ENCODE measurements at places on chromosomes 4 and X.

- DNase-seq = peak; percentile 25
Measured at GRCh38 chr4:25180524-25181131, 20.4 kb upstream of the SEPSECS start.

GRCh38 chr4:126137782-126138170 is 823.0 kb downstream of the FAT4 start:
- DNase-seq = no peak

DNA sequence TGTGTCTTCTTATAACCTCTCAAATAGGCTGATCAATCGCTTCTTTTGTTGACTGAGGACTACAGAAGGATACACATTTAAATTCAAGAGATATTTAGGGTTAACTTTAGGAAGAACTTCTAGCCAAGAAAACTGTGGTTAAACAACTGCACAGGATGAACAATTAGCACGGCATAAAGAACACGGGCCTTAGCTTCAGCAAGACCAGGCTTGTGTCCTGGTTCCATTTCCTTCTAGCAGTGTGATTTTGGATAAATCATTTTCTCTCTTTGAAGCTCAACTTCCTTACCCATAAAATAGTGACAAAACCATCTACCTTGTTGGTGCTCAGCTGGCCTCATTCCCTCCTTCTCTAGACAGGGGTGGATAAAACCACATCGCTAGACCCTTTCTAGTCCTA is 117.6 kb downstream of the TSPAN5 start:
- DNase-seq = no peak

DNA sequence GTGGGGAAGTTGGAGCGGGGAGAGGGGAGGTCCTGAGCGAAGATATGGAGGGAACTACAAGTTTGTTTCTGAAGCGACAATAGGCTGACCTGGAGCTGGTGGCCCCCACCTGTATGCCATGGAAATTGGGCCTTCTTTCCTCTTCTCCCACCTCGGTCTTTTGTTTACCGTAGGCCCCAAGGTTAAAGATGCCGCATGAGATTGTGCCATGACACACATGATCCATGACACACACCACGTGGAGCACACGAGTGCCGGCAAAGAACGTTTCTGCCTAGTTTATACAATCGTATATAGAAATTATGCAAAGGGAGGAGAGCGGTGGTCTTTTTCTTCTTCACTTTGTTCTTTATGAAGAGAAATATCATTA is 408 bp downstream of the TMEM33 start:
- no peak for DNase-seq

DNA sequence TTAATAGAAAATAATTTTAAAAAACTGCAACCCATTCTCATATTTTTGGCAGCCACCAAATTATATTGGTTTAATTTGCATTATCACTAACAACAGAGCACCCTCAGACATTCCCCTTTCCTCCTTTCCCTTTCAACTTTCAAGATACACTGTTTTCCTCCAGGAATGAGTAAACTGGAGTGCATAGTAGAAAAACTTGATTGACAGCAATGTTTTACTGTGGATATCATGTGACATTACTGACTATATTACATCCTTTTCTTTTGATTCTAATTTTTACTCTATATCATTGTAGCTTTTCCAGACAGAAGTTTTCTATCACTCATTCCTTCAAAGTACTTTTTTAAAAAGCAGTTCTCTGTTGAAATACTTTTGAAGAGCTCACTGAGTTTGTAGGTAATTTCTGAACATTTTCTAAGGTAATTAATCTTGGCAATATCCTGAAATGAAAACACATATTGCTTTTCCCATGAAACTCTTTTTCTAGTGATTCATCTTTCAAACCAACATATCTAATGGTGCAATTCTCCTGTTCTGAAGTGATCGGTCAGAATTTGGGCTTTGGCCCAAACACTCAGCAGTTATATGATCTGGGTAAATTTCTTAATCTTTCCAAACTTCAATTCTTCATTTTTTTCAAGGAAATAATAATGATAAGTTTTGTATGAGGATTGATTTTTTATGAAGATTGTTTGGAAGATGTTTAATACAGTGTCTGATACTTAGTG is 920.4 kb upstream of the EPHA5 start:
- DNase-seq = no peak

DNA sequence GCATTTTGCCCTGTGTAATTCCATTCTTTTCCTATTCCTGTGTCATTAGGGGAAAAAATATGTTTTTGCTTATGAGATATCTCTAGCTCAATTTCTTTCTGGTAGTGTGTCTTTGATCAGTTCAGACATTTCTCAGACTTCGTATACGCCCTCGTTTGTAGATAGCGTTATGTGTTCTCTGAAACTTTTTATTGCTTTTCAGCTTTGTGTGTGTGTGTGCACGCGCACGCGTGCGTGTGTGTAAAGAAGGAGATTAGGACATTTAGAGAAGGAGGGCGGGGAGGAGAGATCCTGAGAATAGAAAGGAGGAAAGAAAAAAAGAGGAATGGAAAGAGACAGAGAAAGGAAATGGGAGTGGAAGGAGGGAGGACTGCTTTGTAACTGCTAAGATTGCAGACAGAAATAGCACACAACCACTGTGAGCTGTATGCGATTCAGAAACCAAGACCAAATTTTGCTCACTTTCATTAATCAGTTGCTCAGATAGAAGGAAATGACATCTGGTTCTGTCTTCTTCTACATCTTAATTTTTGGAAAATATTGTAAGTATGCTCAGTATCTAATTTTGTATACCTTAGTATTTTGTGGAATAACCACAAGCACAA is at the start of gene RXFP1:
TSS of gene RXFP1 (plus strand) at position 399 of the 605 bp plus-strand sequence. CDS start at position 494, 95 bp downstream.
- no peak for DNase-seq

DNA sequence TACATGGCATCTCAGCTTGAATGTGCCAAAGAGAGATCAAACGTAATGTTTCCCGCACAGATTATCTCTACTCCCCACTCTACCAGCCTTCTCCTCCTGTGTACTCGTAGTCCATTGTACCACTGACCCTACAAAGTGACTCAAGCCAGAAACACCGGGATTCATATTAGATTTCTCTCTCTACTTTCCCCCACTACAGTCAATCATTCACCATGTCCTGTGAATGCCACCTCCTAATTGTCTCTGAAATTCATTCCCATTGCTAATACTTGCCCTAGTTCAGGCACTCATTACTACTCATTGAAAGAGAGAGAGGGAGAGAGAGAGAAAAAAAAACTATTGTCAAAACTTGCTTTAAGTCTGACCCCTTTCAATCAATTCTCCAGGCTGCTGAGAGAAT is 78.2 kb upstream of the LHFPL1 start:
- no peak for DNase-seq

DNA sequence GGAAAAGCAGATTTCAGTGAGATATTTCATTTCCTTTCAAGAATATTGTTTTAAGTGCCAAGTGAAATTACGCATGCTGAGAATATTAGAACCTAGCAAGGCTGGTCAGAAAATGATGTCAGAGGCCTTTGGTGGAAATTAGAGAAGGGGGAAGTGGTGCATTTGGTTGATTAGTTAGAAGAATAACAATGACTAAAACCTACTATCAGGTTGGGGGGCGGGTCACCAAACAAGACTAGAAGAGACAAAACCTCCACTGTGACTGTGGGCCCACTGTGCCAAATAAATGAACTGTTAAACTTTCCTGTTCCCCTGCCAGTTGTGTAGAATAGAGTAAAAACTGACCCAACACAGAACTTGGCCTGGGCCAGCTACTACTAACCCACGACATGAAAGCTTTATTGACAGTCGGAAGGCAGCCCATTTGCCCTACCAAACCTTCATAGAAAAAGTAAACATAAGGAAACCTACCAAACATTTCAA is 2.9 kb downstream of the RAPGEF2 start:
- peak; percentile 50 for DNase-seq

DNA sequence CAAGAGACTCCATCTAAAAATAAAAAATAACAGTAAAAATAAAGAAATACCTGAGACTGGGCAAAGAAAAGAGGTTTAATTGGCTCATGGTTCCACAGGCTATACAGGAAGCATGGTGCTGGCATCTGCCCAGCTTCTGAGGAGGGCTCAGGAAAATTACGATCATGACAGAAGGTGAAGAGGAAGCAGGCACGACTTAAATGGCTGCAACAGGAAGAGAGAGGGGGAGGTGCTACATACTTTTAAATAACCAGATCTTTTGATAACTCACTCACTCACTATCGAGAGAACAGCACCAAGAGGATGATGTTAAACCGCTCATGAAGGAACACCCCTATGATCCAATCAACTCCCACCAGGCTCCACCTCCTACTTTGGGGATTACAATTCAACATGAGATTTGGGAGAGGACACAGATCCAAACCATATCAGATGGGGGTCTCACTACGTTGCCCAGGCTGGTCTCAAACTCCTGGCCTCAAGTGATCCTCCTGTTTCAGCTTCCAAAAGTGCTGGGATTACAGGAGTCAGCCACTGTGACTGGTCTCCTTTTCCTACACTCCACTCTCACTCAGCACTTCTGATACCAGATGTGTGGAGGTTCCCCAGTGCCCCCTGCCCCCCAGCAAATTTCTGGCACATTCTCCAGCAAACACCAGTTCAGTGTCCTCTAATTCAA is 11.9 kb upstream of the ZNF157 start:
- DNase-seq = no peak

- no peak for DNase-seq
Measured at GRCh38 chr4:101200561-101200960, 146.8 kb downstream of the PPP3CA start.

DNA sequence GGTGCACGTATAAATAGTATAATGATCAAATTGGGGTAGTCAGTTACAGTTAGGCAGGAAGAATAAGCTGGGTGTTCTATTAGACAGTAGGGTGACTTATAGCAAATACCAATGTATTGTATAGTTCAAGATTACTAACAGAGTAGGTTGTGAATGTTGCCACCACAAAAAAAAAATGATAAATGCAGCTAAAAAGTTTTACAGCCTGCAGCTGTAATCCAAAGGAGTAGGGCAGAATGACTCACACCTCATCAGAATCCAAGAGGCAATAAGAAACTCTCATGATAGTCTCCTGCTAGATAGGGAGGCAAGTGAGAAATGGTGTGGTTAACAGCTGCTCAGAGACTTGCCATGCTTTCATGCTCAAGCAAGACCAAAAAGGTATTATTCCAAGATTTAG is 19.6 kb upstream of the TCEAL4 start:
- DNase-seq = no peak

- no peak for DNase-seq
Measured at GRCh38 chr4:103026868-103027267, 7.4 kb upstream of the SLC9B1 start.

DNA sequence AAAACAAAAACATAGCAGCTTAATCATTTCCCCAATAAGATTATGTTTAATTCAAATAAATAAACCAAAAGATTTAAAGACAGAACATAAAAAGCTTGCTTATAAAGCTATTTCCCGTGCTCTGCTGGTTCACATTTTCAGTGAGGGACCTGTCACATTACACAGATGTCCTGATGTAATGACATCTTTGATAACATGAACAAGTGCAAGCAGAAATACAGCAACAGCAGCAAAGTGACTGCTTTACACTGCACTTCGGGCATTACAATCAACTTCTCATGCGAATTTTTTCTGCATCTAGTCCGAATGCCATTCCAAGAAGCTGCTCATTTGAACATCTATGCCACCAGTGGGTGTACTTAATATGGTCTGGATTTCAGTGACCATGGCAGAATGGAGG is 940.3 kb upstream of the IGFBP7 start:
- no peak for DNase-seq

- no peak for DNase-seq
Measured at GRCh38 chrX:2523911-2524310, 23.1 kb upstream of the DHRSX start.

DNA sequence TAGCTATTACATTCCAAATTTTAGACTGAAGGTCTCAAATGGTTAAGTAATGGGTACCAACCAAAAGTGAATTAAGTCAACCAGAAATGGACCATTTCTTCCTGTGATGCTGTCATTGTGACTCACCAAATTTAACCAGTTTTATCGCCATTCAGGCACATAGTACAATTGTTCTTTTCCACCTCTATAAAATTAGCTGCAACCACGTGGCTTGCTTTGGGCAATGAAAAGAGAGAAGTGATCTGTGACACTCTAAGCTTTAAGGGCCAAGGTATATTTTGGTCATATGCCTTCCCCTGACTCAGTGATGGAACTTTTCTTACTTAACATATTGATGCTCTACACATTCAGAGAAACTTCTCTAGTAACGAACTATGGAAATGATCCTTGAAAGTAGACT is 20.3 kb upstream of the PHF8 start:
- DNase-seq = no peak

DNA sequence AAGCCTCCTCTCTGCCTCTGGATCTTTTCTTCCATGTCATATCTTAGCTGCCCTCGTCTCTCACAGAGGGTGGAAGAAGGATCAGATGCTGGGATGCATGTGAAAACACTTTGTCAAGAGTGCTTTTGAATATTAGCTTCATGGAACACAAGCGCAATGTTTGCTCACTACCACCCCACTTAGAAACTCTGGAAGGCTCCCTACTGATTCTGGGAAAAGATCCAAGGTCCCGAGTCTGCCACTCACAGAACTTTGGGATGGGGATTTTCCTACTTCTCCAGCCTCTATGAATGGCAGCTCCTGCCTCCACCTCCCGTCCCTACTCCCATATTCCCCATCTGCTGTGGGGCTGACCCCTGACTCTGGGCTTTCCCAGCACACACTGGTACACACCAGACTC is 40.2 kb upstream of the CRMP1 start:
- no peak for DNase-seq

DNA sequence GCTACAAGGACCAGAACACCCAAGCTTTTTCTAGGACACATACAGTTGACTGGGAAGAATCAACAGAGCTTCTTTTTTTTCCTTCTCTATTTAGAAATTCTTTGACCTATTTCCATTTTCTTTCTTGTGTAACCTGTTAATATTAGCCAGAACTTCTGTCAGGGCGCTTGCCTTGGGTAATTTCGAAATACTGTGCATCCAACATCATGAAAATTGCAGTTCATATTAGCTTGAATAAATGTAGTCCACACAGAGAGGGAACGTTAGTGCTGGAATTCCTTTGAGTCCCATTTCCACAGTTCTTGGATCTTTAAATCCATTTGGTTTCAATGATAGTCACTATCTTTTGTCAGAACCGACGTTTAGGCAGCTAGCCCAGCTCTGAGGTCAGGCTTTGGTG is 141.8 kb downstream of the MXRA5 start:
- no peak for DNase-seq

GRCh38 chr4:121077496-121077895 is 5.2 kb upstream of the NDNF start:
- no peak for DNase-seq

DNA sequence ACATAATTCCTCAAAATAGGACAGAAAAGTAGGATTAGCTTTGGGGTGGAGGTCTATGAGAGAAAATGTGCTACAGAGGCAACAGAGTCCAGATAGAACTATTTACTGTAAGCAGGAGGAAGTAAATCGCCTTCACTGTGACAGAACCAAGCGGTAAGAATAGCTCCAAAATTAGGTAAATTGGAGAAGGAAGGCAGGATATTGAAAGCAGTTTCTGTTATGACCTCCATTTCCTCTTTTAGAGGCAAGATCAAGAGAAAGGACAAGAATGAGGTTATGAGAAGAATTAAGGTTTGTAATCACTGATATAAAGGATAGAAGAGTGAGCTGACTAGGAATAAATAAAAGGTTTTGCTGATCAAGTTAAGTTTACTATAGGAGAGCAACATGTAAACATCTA is 44.1 kb upstream of the NEUROG2 start:
- no peak for DNase-seq

- DNase-seq = no peak
Measured at GRCh38 chr4:24915121-24915922, 2.5 kb upstream of the CCDC149 start.

- DNase-seq = no peak
Measured at GRCh38 chr4:148425327-148426110, 16.7 kb downstream of the NR3C2 start.
